ENCODE measurements at places on chromosomes 7 and 10. TPM values are rescaled to one million over a fixed set of nuclear protein-coding genes. Genes with fewer than 3 reads are reported as not detected.

The ZNF316 gene
- 9.9 TPM for total RNA-seq

The TBX20 gene
- total RNA-seq: not detected

The MAT1A gene
- total RNA-seq: 0.50 TPM

The FANK1 gene
- total RNA-seq: 3.7 TPM

The MDH2 gene
- total RNA-seq: 67.4 TPM

The PARD3 gene
- total RNA-seq: 94.3 TPM

The ANKRD2 gene
- total RNA-seq: 0.89 TPM

The MOGAT3 gene
- not detected for total RNA-seq

The NME8 gene
- total RNA-seq: not detected

The CDHR3 gene
- 9.0 TPM for total RNA-seq
